ENCODE measurements at places on chromosomes 1 and 21. TPM values are rescaled to one million over a fixed set of nuclear protein-coding genes. Genes with fewer than 3 reads are reported as not detected.

The WNT3A gene
- total RNA-seq: not detected

The CA6 gene
- total RNA-seq: not detected

DNA sequence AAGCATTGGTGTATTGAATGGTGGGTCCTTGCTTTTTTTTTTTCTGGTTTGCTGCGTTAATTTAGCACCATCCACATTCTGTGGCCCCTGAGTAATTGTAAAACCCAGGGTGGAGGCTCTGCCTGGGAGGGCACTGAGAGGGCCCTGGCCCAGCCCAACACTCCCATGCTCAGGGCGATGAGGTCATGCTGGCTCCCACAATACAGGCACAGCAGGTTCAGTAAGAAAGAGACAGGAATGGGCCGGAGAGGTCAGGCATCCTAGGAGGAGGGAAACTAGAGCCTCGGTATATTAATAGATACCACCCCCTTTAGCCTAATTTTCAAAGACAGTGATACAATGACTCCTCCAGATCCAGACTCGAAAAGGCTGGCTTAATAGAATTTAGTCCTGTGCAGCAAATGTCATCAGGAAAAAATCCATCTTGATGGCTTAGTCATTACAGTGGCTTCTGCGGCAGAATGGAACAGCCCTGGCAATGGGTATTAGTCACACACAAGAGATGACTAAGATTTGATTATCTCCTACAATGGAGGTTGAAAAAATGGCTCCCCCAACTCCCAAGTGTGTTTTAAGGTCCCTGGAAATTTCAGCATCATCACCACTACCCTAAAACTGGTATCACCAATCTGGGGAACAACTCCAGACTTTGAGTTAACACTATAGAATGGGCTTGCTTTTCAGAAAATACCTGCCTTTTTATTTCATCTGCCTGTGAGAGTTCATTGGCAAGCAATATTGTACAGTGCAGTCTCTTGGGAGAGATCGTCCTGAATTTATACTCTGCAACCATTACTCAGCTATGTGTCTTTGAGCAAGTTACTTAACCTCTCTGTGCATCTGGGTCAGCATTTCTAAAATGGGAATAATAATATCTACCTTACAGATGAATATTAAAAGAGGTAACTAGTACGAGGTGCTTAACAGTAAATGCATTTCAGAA lies 43.9 kb upstream of the LYST start:
- peak; percentile 42 for DNase-seq

- no peak for DNase-seq
Observed at GRCh38 chr1:12594966-12595756, 22.8 kb downstream of the DHRS3 start.

The INKA2 gene
- total RNA-seq: 4.5 TPM

The GBP7 gene
- total RNA-seq: not detected

The RGS13 gene
- total RNA-seq: not detected

- DNase-seq: no peak
Observed at GRCh38 chr1:206496131-206496793, 11.1 kb upstream of the RASSF5 start.

DNA sequence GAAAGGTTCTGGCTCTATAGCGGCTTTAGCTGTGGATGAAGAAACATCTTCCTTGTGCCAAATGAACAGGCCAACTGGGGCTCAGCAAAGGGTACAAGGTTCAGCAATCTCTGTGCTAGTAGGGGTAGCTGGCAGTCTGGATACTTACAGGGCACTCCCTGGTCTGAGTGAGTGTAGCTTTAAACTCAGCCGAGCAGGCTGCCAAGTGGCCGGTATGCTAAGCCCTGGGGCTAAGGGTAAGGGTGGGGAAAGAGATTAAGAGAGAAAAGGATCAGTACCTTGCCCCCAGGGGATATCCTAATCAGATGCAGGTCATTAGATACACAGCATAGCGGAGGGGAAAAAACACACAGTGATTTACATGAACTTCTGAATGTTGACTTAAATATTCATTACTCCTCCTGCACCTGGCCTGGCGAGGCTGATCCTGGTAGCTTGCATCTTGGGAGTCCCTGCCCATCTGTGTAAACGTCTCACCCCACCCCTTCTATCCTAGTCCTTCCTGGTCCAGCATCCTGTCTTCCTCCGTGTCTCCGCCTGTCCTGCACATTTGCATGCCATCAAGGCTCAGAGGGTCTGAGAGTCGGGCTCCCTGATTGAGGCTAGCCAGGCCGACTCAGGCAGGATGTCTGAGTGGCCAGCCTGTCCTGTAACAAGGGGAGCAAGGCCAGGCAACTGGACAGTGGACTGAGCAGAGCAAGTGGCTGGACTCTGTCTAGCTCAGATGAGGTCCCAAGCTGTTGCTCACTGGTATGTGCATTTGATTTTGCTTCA lies 39.5 kb upstream of the CNTN2 start:
- no peak for DNase-seq

- DNase-seq: no peak
Observed at GRCh38 chr1:115118086-115118485, 28.8 kb upstream of the TSPAN2 start.

- DNase-seq: no peak
Observed at GRCh38 chr1:175278734-175279116, 86.1 kb upstream of the KIAA0040 start.

The ECM1 gene
- 0.41 TPM for total RNA-seq

- DNase-seq: no peak
Observed at GRCh38 chr1:163604321-163604720, 282.6 kb downstream of the NUF2 start.

GRCh38 chr1:217322834-217323233 lies 308.1 kb downstream of the GPATCH2 start:
- no peak for DNase-seq

DNA sequence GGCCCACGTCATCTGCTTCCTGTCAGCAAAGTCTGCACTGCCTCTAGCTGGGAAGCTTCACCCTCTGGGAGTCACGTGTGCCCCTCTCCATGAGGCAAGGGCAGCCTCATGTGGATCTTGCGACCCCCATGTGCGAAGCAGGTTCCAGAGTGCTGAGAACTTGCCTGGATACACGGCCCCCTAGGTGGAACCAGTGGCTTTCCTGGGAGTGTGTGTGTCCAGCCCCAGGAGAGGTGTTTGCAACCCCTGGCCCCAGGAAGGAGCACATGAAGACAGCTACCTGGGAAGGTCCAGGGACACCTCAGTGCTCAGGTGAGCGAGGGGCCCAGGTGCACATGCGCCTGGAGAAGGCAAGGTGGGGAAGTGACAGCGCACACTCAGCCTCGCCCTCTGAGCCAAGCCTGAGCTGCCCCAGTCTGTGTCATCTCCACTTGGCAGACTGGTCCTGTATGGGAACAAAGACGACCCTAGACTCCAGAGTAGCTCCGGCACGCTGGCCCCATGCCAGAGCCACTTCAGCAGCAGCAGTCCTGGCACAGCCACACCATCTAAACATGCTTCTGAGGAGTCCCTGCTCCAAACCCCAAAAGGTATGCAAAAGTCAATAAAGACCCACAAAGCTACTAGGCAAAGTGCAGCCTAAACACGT lies 8.9 kb downstream of the LSS start:
- DNase-seq: no peak

DNA sequence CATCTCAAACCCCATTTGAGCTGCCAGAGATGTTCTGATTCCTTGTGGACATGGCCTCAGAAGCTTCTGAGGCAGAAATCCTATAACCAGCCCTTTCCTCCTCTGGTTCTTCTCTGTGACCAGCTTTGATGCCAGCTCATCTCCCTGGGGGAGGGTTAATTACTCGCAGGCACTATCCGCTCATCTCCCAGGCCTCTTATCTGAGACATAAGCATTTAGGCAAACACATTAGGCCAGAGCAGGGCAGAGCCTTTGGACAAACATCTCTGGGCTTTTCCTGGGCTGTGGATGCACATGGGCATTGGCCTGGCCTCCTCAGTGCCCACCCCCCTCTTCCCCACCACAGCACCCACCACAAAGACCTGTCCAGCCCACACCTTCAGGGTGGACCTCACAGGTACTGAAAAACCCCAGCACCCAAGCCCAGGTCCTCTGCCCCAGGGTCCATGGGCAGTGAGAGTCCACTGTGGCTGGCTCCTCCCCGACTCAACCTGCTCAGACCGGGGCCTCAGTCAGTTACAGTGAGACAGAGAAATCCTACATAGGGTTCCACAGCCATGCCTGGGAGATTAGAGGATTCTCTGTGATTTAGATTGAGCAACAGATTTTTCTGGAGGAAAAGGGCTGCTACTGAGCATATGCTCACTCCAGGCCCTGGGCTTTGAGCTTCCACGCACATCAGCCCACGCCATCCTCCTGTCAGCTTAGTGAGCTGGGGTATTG lies 26.9 kb downstream of the IGSF21 start:
- DNase-seq: no peak

GRCh38 chr1:119743776-119744597 lies 24.7 kb downstream of the HMGCS2 start:
- DNase-seq: no peak

DNA sequence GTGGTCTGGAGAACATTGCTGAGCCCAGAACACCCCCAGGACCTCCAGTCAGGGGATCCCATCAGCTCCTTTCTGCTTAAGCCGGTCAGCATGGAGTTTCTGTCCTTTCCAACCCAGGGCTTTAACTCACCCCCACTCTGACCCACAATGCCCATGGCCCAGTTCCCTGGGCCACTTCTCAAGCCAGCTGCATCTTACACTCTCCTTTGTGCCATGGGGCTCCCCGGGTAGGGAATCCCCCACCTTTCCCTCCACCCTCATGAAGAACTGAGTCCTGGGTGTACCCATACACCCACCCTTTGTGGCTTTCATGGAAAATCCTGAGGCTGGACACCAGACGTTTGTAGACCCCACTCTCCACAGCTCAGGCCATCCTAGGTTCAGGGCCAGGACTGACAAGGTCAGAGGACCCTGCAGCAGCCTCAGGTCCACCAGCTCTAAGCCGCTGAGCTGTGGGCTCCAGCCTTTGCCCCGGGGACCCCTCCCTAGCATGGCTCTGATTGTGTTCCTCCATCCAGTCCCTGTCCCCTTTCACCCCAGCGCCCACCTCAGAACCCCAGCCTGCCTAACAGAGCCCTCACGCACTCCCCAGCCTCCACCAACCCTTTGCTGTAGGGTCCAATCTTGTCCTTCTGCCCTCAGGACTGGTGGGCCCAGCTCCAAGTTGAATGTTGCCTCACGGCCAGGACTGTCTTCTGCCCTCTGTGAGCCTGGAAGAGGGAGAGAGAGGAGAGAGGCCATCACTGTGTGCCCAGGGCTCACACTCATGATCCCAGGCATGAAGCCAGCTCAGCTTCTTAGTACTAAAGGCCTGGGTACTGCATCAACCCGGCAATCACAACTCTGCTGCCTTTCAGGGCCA lies 394.8 kb downstream of the MATN1 start:
- DNase-seq: no peak

The CYP2J2 gene
- total RNA-seq: 0.82 TPM

DNA sequence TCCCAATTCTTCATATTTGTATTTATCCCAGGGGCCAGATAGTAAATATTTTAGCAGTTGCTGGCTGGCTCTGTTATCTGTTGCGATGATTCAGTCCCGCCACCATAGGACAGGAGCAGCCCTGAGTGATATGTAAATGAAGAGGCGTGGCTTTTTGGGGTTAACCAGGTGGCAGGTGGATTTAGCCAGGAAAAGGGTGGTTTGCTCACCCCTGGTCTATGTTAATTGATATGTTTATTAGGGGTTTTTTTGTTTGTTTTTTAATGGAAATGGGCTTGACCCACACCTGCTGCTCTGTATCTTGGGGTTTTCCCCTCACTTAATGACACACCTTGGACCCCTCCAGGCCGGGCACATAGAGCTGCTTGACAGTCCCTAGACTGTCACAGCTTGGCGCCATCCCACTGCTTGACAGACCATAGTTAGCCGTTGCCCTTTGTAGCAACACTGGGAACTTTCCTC lies 62.8 kb downstream of the PIK3CD start:
- DNase-seq: no peak

GRCh38 chr1:184388971-184389370 lies 2.1 kb downstream of the C1orf21 start:
- DNase-seq: no peak

DNA sequence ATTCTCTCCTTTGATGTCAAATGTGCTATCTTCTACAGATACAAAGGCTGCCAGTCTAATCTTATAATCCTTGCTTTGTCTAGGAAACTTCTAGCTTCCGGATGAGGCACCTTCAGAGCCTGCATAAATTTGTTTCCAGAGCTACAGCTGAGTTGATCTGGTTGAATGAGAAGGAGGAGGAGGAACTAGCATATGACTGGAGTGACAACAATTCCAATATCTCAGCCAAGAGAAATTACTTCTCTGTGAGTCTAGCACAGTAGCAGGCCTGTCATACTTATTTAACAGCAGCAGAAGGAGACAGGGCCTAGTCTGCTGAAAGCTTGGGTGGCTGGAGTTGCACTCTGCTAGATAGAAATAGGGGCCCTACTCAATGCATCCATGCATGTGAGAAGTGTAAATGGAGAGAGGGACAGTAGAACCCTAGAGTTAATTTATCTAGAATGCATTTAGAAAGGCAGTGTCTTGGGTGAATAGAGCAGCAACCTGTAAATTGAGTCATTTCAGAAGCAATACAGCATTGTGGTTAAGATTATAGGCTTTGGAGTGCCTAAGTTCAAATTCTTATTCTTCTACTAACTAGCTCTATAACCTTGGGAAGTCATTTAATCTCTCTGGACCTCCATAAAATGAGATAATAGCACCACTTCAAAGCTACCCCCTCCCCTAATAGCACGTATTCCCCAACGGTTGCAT lies 89.0 kb downstream of the MACF1 start:
- DNase-seq: no peak

The DSCAM gene
- total RNA-seq: 11.8 TPM

The OR2L5 gene
- 0.41 TPM for total RNA-seq

The LIPI gene
- not detected for total RNA-seq

All from frontal cortex (tissue), 4 donors.